MM.1S (cell line): ENCODE measurements at places on chromosomes 5 and 9.

DNA sequence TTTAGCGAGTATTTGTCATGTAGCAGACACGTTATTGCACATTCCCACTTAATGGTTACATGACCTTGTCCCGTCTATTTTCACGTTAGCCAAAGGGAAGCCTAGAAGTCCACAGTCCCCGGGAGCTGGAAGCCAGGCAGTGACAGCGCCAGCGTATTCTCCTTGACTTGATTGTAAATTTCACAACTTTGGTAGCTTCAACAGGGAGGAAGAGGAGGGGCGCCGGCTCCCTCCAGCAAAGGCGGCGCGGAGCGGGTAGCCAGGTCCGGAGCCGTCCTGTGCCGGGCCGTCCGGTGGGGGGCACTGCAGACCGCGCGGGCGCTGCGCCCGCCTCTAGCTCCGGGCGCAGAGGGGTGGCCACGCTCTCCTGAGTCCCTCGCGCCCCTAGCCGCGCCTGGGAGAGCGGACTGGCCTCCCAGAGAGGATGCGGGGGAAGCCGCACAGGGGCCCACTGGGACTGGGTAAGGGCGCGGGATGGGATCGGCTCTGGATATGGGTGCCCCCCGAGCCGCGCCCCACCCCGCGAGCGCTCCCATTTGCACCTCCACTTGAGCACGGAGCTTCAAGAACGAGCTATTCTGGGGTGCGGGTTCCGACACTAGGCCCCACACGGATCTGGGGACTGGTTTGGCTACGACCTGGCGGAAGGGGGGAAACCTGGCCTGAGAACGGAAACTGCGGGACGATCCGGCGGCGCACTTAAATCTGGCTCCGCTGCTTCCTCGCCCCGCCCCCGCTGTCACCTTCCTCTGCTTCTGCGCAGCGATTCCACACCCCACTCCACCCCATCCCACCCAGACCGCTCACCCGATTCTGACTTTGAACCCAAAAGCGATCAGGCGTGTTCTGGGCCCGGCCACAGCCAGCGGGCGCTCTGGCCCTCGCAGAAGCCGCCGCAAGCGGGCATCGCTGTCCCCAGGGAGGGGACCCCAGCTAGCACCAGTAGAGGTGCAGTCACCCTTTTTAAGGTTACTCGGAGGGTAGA lies 23.8 kb downstream of the KLF4 start:
- H3K27ac ChIP-seq: no peak overlapping the region
- no peaks in the 10 kb centered on the region for H3K36me3 ChIP-seq
- H3K4me1 ChIP-seq: no peaks in the 10 kb centered on the region
- H3K4me3 ChIP-seq: peak overlapping the region; percentile 71

GRCh38 chr5:68007451-68007850 lies 208.1 kb upstream of the PIK3R1 start:
- H3K36me3 ChIP-seq: no peaks in the 10 kb centered on the region
- no peak overlapping the region for H3K27ac ChIP-seq

DNA sequence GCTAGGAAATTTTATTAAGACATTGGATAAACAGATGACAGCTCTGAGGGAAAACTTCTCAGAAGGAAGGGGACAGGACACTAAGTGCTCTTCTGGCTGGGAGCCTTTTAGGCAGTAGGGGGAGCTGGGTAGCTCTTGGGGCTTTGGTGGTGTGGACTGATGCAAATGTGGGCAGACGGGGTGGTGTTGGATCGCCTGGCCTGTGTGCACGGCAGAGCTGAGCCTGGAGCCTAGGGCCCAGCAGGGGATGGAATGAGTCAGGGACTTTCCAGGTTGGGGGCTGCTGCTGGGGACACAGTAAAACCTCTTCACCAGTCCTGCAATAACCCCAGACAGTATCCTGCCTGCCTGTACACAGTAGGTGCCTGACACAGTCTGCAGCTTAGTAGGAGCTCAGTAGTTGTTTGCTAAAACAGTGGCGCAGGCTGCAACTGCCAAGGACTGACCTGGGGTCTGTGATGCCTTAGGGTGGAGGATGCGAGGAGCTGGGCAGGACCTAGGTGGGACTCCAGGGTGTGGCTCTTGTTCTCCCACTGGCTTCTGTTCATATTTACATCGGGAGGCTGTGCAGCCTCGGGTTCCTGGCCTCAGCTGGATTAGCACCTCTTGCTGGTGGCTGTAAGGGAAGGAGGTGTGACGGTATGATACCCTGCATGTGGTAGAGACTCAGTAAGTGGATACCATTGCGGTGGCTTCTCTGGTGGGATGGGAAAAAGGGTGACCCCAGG lies 83.8 kb downstream of the DAB2IP start:
- no peak overlapping the region for H3K4me3 ChIP-seq
- H3K36me3 ChIP-seq: no peaks in the 10 kb centered on the region
- no peak overlapping the region for H3K27ac ChIP-seq
- H3K27me3 ChIP-seq: no peaks in the 10 kb centered on the region
- DNase-seq: no peak

DNA sequence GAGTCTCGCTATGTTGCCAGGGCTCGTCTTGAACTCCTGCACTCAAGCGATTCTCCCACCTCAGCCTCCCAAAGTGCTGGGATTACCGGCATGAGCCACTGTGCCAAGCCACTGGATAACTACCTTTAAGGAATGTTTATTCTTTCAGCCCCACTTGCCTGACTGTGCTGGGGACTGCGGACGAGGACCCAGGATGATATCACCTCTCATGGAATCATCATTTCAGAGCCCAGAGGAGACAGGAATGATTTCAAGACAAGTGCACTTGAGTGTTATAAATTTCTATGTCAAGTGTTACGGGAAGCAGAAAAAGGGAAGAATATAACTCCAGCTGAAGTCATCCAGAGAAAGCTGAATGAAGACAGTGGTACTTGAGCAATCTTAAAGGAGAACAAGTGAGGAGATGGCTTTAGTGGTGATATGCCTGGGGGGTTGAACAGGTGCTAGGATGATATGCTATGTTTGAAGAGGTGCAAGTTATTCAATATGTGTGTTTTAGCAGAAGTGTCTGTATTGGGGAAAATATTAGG lies 109.3 kb downstream of the DCP2 start:
- peaks cover 7% of the 10 kb centered on the region for H3K4me1 ChIP-seq
- H3K36me3 ChIP-seq: peaks cover 15% of the 10 kb centered on the region
- H3K27ac ChIP-seq: no peak overlapping the region
- DNase-seq: no peak

GRCh38 chr9:114116126-114116747 lies 17.1 kb upstream of the KIF12 start:
- H3K4me3 ChIP-seq: no peak overlapping the region
- H3K27me3 ChIP-seq: peaks cover 23% of the 10 kb centered on the region
- no peaks in the 10 kb centered on the region for H3K36me3 ChIP-seq

DNA sequence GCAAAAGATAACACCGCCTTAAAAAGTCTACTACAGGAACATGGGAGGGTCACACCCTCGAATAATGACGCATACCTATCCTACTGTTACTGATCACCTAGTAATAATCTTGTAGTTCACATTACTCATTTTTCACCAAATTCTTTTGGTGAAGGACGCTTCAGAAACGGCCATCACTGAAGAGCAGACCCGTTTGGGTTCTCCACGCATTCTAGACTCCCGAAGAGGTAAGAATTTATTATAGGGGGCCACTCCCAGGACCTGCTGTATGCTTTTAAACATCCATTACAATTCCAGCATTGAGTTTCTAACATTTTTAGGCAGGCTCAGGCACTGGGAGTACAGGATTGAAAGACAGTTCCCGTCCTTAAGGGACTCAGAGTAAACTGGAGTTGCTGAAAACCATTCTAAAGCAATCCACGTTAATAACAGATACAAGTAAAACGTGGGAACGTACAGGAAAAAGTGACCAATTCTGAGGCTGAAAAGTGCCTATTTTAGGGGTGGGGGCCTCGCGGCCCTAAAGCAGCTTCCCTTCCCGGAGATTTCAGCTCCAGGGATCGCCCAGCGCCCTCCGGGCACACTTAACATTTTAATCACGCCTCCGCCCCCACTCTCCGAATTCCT lies at the start of gene FER:
FER (plus strand) TSS at position 124 of the 627 bp plus-strand sequence. CDS start 50,286 bp downstream, outside the sequence.
- peak within 1 kb of the TSS; percentile 73; the same call in 1 of the 2 replicates for H3K27ac ChIP-seq
- H3K27me3 ChIP-seq: no peaks in the 10 kb centered on the region
- no peaks in the 10 kb centered on the region for H3K36me3 ChIP-seq
- DNase-seq: peak; percentile 29
- H3K4me1 ChIP-seq: peaks cover 6% of the 10 kb centered on the region; the same call in 1 of the 2 replicates
- H3K4me3 ChIP-seq: peak within 1 kb of the TSS; percentile 81

DNA sequence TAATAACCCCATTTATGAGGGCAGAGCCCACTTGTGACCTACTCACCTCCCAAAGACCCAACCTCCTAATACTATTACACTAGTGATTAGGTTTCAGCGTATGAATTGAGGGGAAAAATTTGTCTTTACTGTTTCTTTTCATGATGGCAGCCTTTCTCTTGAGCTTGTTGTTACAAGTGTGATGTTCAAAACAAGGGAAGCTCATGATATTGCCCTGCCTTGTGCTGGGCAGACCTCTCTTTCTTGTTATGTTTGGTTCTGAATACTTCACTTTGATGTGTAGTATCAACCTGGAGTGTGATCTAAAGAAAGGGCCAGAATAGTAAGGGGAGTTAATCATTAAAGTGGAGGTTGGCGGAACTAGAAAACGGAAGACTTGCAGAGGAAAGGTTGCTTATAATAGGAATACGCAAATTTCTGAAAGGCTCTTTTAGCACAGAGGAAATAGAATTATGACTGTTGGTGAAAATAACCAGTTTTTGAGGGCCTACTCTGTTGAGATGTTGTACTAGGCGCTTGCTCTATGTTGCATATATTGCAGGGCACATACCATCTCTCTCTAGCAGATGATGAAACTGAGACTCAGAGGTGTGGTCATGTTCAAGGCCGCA lies 68.2 kb downstream of the MELK start:
- DNase-seq: no peak
- no peaks in the 10 kb centered on the region for H3K4me1 ChIP-seq
- H3K27ac ChIP-seq: no peak overlapping the region
- no peak overlapping the region for H3K4me3 ChIP-seq
- H3K27me3 ChIP-seq: no peaks in the 10 kb centered on the region
- H3K36me3 ChIP-seq: peaks cover 8% of the 10 kb centered on the region

GRCh38 chr5:56594792-56595191 lies 220.6 kb upstream of the MAP3K1 start:
- no peak overlapping the region for H3K4me3 ChIP-seq
- H3K36me3 ChIP-seq: no peaks in the 10 kb centered on the region
- H3K4me1 ChIP-seq: peaks cover 6% of the 10 kb centered on the region
- no peaks in the 10 kb centered on the region for H3K27me3 ChIP-seq

GRCh38 chr9:134664446-134664845 lies 22.8 kb downstream of the COL5A1 start:
- H3K36me3 ChIP-seq: no peaks in the 10 kb centered on the region
- no peak for DNase-seq
- H3K4me3 ChIP-seq: no peak overlapping the region
- no peak overlapping the region for H3K27ac ChIP-seq
- H3K4me1 ChIP-seq: no peaks in the 10 kb centered on the region

- H3K4me1 ChIP-seq: no peaks in the 10 kb centered on the region
- H3K4me3 ChIP-seq: no peak overlapping the region
- H3K27me3 ChIP-seq: no peaks in the 10 kb centered on the region
- no peak for DNase-seq
- no peaks in the 10 kb centered on the region for H3K36me3 ChIP-seq
These were observed 97.1 kb downstream of the ADAMTS12 start for GRCh38 chr5:33794550-33795181.

- no peak for DNase-seq
- H3K4me3 ChIP-seq: no peak overlapping the region
- no peaks in the 10 kb centered on the region for H3K4me1 ChIP-seq
- H3K27me3 ChIP-seq: no peaks in the 10 kb centered on the region
These were observed 231.1 kb upstream of the PAPPA start for GRCh38 chr9:115922444-115922843.

DNA sequence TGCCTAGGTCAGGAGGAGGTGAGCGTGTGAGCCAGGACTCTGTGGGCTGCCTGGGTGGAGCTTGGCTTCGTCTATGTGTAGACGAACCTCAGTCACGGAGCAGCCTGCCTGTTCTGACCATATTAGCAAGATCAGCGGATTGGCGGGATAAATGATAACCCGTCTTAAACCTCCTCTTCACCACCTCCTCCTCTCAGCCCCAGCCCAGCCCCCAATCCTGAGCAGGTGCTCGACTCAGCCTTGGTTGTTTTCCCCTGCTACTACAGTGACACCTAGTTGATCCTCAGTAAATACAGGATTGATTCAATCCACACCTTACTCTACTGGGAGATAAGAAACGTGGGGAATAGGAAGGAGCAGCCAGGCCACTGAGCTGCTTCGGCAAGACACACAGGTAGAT lies 286.1 kb downstream of the IRX2 start:
- no peak overlapping the region for H3K4me3 ChIP-seq
- no peaks in the 10 kb centered on the region for H3K4me1 ChIP-seq
- H3K27ac ChIP-seq: no peak overlapping the region
- no peaks in the 10 kb centered on the region for H3K27me3 ChIP-seq
- no peak for DNase-seq

DNA sequence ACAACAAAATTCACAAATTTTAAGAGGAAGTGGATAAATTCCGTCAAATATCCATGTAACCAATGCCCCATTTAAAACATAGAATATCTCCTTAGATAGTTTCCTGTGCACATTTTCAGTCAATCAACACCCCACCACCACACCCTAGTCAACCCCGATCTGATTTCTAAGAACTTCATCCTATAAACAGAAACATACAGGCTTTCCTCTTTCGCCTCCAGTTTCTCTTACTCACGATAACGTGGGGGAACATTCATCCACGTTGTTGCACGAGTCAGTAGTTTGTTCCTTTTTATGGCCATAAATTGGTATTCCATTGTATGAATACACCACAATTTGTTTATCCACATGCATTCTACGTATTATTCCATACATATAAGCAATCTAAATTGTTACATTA lies 35.6 kb upstream of the TRIO start:
- H3K27ac ChIP-seq: no peak overlapping the region
- no peaks in the 10 kb centered on the region for H3K27me3 ChIP-seq
- no peak for DNase-seq
- no peak overlapping the region for H3K4me3 ChIP-seq
- H3K36me3 ChIP-seq: no peaks in the 10 kb centered on the region

DNA sequence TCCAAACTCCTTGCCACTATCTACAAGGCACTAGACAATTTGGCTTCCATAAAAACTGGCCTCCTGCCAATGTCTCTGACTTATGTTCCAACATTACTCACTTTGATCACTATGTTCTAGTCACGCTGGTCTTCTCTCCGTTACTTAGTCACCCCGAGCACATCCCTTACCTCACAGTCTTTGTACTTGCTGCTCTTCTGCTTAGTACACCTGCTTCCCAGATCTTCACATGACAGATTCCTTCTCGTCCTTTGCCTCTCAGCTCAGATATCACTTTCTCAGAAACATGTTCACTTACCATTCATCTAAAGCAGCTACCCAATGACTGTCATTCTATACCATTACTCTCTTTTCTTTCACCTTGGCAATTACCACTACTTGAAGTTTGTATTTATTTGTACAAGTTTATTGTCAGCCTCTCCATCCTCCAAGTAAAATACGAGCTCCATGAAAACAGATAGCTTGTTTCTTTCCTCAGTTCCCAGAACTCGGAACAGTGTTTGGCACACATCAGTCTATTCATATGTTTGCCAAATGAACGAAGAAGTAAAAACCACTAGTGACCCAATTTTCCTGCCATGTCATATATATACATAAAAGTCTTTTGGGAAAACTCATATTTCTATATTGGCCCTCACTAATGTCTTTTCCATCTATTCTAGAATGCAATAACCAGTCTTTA lies 5.9 kb upstream of the SLC22A5 start:
- no peaks in the 10 kb centered on the region for H3K27me3 ChIP-seq
- no peak overlapping the region for H3K4me3 ChIP-seq
- no peaks in the 10 kb centered on the region for H3K4me1 ChIP-seq

GRCh38 chr9:109975574-109976295 lies 195.7 kb downstream of the PALM2AKAP2 start:
- DNase-seq: no peak
- H3K27ac ChIP-seq: no peak overlapping the region
- H3K27me3 ChIP-seq: no peaks in the 10 kb centered on the region
